A549 treated with dexamethasone at 1 μM for 4 hours (cell line): ENCODE measurements at places on chromosomes 2 and 18. TPM values are rescaled to one million over a fixed set of nuclear protein-coding genes. Genes with fewer than 3 reads are reported as not detected.

The ACVR1C gene
- total RNA-seq: 0.01 to 0.05 TPM (median 0.05 TPM) in 3 of 5 replicates, not detected in the others

The CYS1 gene
- total RNA-seq: 0.98 to 1.9 TPM (median 1.5 TPM) in 5 replicates

The RIT2 gene
- not detected in 5 replicates for total RNA-seq

The MBD1 gene
- total RNA-seq: 24.7 to 35.9 TPM (median 33.3 TPM) in 5 replicates

The DNAJC5G gene
- total RNA-seq: not detected in 5 replicates

The ERMN gene
- not detected in 5 replicates for total RNA-seq

The POTEI gene
- 0.01 TPM in 1 of 5 replicates, not detected in the others for total RNA-seq

The AMER3 gene
- total RNA-seq: not detected in 5 replicates

The SIX2 gene
- 1.2 to 2.6 TPM (median 2.5 TPM) in 5 replicates for total RNA-seq

The MYOM1 gene
- 0.07 to 0.30 TPM (median 0.25 TPM) in 5 replicates for total RNA-seq

The LBX2 gene
- 2.7 to 3.7 TPM (median 3.0 TPM) in 5 replicates for total RNA-seq

The MROH2A gene
- total RNA-seq: 0.14 to 0.37 TPM (median 0.30 TPM) in 5 replicates

The IL37 gene
- 0.23 TPM in 1 of 5 replicates, not detected in the others for total RNA-seq

The MAPK4 gene
- total RNA-seq: 0.15 to 0.31 TPM (median 0.21 TPM) in 5 replicates

The SULT1C4 gene
- total RNA-seq: not detected in 5 replicates

The KCNG2 gene
- not detected in 5 replicates for total RNA-seq

The ADCYAP1 gene
- total RNA-seq: not detected in 5 replicates

The RGPD3 gene
- 0.14 to 0.25 TPM (median 0.16 TPM) in 5 replicates for total RNA-seq

The ALPG gene
- total RNA-seq: 0.37 to 0.74 TPM (median 0.49 TPM) in 5 replicates

The NPPC gene
- 0.32 to 0.67 TPM (median 0.42 TPM) in 5 replicates for total RNA-seq

The IL1A gene
- total RNA-seq: 0.18 to 0.50 TPM (median 0.29 TPM) in 5 replicates

The COL5A2 gene
- 46.6 to 84.3 TPM (median 73.8 TPM) in 5 replicates for total RNA-seq

The DTNA gene
- 0.05 to 0.35 TPM (median 0.16 TPM) in 4 of 5 replicates, not detected in the other for total RNA-seq

The CMPK2 gene
- 0.36 to 0.98 TPM (median 0.69 TPM) in 5 replicates for total RNA-seq

The BCL2 gene
- total RNA-seq: 0.51 to 0.68 TPM (median 0.64 TPM) in 5 replicates

The COA5 gene
- 17.0 to 20.4 TPM (median 17.4 TPM) in 5 replicates for total RNA-seq

The RUFY4 gene
- total RNA-seq: not detected in 5 replicates

The AQP12A gene
- total RNA-seq: not detected in 5 replicates

The DIPK1C gene
- total RNA-seq: 0.02 TPM in 1 of 5 replicates, not detected in the others

The ITPRIPL1 gene
- not detected in 5 replicates for total RNA-seq

The TMEM200C gene
- total RNA-seq: not detected in 5 replicates
